ENCODE measurements at places on chromosomes 4 and X.
A peak's percentile ranks its signal among the peaks of the same experiment; 100 is the strongest.

DNA sequence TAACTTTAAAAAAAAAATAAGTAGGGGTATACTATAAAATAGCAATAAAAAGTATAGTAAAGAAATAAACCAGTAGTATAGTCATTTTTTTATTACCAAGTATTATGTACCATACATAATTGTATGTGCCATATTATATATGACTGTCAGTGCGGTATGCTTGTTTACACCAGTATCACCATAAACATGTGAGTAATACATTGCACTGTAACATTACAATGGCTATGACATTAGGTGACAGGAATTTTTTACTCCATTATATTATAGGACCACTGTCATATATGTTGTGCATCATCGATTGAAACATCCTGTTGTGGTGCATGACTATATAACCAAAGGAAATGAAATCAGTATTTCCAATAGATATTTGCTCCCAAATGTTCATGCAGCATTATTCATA, 176.9 kb upstream of the ARHGAP24 start:
- no peak for DNase-seq

DNA sequence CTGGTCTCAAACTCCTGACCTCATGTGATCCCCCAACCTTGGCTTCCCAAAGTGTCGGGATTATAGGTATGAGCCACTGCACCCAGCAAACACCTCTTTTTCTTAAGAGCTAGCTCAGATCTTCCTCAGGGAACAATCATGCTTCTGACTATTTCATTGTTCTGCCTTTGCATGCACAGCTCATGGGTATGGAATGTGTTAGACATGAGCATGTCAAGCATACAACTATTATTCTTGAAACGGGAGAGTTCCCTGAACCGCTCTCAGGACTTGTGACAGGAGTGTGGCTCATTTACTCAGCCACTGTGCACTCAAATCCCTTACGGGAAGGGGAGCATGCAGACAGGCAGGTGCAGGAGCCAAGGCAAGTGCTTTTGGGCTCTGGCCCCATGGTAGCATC, 231.7 kb upstream of the TAPT1 start:
- DNase-seq = no peak

GRCh38 chrX:139692506-139692849, 15.5 kb downstream of the MCF2 start:
- DNase-seq = no peak

- no peak for DNase-seq
Observed at GRCh38 chrX:24232796-24233195, 81.1 kb downstream of the SUPT20HL2 start.

GRCh38 chr4:24529555-24529954, 54.8 kb downstream of the DHX15 start:
- DNase-seq = no peak

GRCh38 chr4:181982856-181983255, 260.3 kb upstream of the TENM3 start:
- DNase-seq = no peak

DNA sequence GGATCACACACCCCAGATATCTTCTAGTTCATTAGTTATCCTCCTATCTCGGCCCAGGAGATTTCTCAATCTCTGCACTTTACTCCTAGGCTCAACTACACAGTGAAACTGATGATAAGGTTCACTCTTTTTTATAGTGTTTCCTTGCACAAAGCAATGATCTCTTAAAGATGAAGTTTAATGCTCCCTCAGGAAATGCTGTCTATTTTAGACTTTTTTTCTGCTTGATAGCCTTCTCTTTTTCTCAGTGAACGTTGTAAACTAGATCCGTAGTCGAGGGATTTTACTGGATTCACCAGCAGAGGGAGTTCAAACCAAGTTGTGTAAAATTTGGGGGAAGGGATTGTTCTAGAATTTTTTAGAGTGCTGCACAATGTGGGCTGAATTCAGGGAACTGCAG, 269.6 kb downstream of the GBA3 start:
- no peak for DNase-seq

- DNase-seq = no peak
Observed at GRCh38 chr4:159193046-159193620, 90.3 kb downstream of the RAPGEF2 start.

GRCh38 chr4:164023214-164023613, 528.7 kb downstream of the TMA16 start:
- no peak for DNase-seq

DNA sequence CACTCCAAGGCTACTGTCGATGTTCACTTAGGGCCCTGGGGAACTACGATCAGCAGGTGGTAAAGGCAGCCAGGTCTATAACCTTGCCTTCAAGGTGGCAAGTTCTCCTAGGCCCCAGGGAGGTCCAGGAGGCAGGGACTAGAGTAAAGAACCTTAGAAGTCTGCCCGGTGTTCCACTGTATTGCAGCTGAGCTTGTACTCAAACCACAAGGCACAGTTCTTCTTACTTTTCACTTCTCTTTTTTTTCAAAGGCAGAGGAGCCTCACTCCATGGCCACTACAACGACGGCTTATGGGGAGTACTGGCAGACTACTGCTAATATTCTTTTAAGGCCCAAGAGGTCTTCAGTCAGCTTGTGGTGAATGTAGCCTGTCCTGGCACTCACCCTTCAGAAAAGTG, 78.8 kb upstream of the GPR174 start:
- no peak for DNase-seq

DNA sequence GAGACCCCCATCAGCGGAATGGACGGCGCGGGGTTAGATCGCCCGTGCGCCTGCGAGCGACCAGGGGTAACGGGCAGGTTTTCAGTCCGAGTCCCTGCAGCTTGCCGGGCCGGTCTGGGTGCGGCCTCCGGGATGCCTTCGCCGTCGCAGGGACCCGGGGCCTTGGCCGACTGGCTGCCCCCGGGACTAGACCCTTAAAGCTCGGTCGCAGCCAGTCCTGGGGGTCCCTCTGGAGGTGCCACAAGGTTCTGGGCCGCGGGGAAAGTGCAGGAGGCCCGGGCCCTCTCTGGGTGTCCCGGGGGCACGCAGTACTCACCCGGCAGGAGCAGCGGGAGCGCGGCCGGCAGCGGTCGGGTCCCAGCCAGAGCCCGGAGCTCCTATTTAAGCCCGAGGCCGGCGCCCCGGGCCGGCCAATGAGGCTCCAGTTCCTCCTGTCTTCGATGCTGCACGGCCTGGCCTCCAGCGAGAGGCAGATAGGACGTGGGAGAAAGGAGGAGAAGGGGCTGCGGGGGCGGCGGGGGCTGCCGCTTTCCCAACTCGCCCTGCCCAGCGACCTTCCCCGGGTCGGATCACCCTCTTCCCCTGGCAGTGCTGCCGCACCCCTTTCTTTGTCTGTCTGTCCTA, at the start of gene SPON2:
TSS of gene SPON2 (minus strand) at position 356 of the 624 bp plus-strand sequence.
- no peak for DNase-seq

DNA sequence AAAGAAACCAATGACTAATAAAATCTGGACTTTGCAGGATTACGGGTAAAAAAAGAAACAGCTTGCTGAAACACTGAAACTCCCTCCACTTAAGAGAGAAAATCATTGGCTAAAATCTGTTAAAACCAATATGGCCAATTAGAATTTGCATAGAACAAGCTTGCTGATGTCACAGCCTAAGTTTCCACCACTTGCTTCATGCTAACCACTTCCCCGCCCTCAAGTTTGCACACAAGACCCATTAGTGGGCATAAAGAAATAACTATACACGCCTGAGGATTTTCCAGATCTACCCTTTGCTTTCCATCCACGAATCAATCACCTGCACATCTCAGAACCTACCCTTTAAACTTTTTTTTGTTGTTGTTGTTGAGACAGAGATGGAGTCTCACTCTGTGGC, 42.7 kb upstream of the PHEX start:
- no peak for DNase-seq

- no peak for DNase-seq
Observed at GRCh38 chr4:139223682-139224317, 46.8 kb upstream of the ELF2 start.

DNA sequence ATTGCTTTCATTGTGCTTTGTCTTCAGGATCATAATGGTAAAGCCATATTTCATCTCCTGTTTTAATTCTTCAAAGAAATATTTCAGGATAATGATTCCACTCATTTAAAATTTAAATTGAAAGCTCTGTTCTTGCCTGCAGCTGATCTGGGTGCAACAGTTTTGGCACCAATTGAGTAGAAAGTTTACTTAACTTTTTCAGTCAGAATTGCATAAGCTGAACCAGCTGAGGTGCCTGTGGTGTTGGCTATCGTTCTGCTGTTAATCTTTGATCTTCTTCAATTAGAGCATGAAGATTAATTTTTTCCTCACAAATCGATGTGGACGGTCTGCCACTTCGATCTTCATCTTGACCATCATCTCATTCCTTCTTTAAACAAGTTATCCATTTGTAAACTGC, 49.6 kb downstream of the MAGEB16 start:
- no peak for DNase-seq

DNA sequence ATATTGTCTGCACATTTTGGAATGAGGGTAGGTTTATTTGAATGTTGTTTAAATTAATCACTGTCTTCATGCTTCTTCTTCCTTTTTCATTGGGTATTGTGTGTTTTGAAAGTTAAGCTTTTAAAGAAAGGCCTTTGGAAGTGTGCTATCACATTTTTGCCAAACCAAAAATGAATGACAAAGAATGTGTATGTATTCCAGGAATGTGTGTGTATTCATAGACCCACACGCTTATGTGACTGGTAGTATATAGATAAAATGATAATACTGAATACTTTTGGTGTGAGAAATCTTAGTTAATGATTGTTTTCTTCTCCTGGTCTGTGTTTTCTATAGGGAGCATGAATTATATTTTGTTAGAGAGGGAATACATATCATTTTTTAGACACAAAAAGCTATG, 404.4 kb downstream of the TLL1 start:
- DNase-seq = no peak

DNA sequence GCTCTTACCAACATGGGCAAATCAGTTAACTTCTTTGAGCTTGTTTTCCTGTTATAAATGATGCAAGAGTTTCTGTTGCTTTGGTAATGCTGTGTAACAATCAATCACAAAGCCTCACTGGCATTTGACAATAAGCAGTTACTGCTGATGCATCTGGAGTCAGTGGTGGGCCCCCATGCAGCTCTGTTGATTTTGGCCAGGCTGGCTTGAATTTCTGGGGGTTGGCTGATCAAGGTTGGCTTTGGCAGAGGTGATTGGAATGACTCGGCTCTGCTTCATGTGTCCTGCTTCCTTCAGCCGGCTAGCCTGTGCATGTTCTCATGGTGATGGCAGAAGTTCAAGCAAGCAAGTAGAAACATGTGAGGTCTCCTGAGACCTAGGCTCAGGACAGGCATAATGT, 90.4 kb downstream of the PHEX start:
- DNase-seq = peak; percentile 3

DNA sequence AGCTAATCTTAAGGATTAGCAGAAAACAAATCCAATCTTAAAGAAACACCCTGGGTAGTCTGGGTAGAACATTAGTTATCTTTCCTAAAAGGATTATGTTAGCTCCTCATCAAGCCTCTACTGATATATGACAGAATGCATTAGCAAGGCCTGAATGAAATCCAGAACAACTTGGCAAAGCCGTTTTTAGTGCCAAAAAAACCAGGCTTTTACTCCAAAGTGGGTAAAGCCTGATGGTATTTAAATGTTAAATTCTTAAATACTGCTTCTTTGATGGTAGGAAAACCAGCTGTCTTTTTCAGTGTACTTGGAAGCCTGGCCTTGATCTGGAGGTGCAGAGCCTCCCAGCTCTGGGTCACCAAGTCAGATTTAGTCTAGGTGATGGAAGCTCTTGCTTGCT, 120.4 kb downstream of the GATB start:
- DNase-seq = no peak

DNA sequence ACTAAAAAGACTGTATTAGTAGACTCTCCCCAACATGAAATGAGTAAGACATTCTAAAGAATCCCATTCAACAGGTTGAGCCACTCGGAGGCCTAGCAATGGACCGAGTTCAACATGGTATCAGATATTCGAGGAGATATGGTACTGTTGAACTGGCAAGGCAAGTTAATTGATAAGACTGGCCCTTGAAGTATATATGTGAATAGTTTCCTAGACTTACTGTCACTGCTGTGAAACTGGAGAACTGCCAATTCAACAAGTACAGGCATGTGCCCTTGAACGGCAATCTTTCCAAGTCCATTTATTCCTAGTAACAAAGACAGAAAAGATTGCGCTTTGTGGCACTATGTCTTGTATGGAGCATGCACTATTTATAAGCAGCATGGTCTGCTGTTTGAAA, 24.4 kb downstream of the FAT1 start:
- no peak for DNase-seq

DNA sequence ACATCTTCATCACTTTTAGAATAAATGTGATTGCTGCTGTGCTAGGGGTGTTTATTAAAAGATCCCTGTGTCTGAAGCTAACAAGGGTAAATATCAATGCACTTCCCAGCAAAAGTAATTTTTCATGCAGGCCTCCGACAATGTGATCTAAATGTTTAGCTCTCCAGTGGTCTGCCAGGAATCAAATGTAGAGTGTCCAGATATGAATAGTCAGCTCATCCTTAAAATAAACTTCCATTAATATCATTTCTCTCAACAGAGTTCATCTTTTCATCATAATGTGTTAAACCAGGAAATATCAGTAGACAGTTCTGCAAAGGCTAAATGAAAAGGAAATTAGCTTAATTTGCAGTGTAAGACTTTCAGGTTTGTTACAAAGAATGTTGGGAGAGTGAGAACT, 102.2 kb upstream of the EGFL6 start:
- DNase-seq = no peak

- no peak for DNase-seq
Observed at GRCh38 chr4:40055511-40055862, 1.2 kb upstream of the N4BP2 start.

- no peak for DNase-seq
Observed at GRCh38 chrX:123648028-123648810, 84.6 kb downstream of the THOC2 start.

Measured in AG09309 (cell line).